ENCODE measurements at places on chromosomes 5 and 9. TPM values are rescaled to one million over a fixed set of nuclear protein-coding genes. Genes with fewer than 3 reads are reported as not detected.

PTGES gene
- total RNA-seq: 48.9 TPM

CAMK4 gene
- total RNA-seq: 3.5 TPM

SPINK4 gene
- not detected for total RNA-seq

TEX48 gene
- total RNA-seq: not detected
